ENCODE measurements at places on chromosomes 1 and 21. TPM values are rescaled to one million over a fixed set of nuclear protein-coding genes. Genes with fewer than 3 reads are reported as not detected.
A peak's percentile ranks its signal among the peaks of the same experiment; 100 is the strongest.

DNA sequence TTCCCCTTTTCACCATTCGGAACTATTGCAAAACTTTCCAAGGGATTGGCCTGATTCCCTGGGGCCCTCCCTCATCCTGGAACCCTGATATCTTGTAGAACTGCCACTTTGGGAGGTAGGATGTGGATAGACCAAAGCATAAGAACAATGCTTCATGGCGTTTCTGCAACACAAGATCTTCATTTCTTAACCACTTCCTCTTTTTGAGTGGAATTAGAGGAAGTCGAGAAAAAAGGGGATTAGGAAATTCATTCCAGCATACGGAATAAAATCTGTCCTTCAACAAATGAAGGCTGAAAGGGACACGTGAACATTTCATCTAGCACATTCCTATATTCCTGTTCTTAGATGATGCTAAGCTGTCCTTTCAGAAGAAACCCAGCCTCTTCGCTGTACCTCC, 149.3 kb downstream of the HUNK start:
- no peak for DNase-seq

DNA sequence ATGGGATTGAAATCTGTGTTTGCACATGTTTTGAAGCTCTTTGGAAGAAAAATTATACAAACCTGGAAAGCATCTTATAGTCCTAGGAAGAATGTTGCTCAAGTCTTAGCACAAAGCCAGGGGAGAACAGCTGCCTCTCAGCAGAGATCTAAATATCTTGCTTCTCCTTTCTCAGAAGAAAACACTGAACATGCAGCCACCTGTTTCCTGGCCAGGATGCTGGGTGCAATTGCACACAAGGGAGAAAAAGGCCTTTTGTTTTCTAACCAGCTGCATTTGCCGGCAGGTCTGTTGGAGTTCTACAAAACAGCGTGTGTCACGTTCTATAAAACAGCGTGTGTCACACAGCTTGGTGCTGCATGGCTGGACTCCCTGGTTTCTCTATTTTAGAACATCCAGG, 259.6 kb upstream of the PLD5 start:
- no peak for DNase-seq

- no peak for DNase-seq
Observed at GRCh38 chr1:235937123-235937522, 70.4 kb upstream of the LYST start.

DNA sequence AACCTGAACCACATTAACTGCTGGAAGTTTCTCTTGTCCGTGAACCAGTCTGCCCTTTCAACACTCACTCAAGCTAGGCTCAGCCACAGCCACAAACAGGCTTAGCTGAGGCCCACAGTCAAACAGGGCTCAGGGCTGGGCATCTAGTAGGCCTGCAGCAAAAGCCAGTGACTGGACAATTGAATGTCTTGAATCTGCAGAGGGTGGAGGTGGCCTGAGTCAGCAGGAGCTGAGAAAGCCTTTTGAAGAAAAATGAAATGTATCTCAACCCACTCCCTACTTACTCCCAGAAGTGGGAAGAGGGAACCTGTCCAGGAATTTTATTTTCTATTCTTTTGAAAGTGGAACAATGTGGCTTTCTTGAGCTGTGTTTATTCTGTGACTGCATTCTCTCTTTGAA, 95.4 kb downstream of the PTPRU start:
- DNase-seq = no peak

DNA sequence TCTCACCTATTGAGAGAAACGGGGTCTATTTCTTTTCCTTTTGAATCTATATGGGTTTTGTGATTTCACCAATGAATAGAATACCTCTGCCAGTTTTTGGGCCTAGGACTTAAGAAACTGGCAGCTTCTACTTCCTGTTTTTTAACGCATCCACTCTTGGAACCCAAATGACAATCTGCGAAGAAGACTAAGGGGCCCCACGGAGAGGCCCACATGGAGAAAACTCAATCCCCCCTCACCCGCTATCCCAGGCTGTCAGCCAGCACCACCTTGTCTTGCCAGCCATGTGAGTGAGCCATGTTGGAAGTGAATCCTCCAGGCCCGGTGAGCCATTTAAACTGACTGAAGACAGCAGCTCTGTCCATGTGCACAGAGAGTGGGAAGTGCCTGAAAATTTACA, 3.6 kb upstream of the HENMT1 start:
- DNase-seq = no peak

GRCh38 chr1:80155371-80155770, 1148.8 kb upstream of the ADGRL4 start:
- DNase-seq = peak; percentile 25

DNA sequence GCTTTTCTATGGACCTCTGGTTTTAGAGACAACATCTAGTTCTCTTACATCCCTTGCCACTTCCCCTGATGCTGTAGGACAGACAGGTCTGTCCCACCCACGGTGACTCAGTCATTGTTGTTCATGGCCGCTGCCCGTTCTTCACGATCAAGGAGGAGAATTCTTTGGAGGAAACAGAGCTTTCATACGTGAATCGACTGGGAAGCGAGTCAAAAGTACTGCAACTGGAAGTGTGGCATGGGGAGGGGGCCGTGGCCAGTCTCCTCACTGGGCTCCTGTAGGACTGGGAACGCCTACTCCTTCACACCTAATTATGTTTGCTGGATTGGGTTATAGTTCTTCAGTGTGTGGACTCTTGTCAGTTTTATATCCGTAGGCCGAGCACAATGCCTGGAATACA, 4.4 kb upstream of the SLC37A1 start:
- DNase-seq = peak; percentile 53

DNA sequence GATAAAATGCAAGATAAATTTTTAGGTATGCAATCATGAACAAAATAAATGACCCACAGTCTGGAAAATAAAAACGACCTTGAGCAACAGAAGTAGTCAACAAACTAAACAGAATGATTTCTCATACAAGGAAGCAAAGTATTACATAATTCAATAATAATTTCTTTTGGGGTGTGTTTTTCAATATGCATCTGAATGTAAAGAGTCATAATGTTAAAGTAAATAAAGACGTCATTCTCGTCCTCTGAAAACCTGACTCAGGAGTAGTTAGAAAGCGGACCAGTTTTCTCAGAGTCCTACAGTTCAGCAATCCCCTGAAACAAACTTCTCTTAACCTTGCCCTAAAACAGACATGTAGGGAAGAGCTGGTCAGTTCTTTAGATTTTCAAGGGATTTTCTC, 18.6 kb downstream of the CDC42BPA start:
- peak; percentile 98 for DNase-seq

- peak; percentile 77 for DNase-seq
Observed at GRCh38 chr1:228087771-228088251, 5.3 kb downstream of the ARF1 start.

- DNase-seq = no peak
Observed at GRCh38 chr1:193181985-193182384, 4.4 kb downstream of the B3GALT2 start.

The ZMYND12 gene
- 0.26 TPM for total RNA-seq

Measured in bronchial epithelial cell (primary cell).